Central memory CD8-positive, alpha-beta T cell (primary cell): ENCODE measurements at places on chromosomes 4 and X.

GRCh38 chr4:17283832-17284231 lies 228.1 kb downstream of the QDPR start:
- no peak for DNase-seq

DNA sequence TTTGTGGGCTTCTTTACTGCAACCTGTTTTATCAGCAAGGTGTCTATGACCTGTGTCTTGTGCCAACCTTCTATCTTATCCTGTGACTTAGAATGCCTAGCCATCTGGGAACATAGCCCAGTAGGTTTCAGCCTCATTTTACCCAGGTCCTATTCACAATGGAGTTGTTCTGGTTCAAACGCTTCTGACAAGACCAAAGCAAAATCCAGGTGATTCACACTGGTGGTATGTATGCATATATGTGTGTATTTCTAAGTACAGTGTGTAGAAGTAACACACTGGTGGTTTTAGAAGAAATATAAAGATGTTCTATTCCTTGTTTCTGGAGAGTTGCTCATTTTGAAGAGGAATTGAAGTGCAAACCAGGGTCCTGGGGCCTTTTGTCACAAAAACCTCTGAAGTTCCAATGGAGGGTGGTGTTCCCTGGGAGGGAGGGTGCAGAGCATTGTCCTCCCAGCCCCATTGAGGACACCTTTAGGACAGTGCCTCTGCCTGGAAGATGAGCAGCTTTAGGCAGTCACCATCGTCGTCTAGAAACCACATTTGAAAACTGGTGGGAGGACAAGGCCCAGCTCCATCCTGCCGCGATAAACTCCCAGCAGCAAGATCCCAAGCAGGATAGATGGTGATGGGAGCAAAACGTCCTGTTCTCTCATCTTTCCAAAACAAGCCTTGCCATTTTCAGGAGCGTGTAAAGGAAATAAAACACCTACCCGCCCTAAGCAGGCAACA lies 191.4 kb downstream of the TSPAN5 start:
- no peak for DNase-seq

DNA sequence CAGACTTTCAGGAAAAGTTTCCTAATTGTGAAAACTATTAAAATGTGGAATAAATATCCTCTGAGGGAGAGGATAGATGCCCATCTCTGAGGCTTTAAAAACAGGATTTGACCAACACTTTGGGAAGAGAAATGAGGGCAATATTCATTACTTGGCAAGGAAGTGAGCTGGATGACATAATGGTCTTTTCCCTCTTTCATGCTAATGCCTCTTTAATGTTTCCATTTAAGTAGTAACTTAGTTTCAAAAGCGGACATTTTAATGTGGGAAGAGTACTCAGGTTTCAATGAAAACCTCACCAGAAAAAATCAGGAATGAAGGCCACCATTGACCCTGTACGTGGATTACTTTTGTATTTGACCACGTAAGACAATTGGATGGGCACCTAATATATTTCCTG lies 503.3 kb downstream of the ANKRD50 start:
- no peak for DNase-seq

DNA sequence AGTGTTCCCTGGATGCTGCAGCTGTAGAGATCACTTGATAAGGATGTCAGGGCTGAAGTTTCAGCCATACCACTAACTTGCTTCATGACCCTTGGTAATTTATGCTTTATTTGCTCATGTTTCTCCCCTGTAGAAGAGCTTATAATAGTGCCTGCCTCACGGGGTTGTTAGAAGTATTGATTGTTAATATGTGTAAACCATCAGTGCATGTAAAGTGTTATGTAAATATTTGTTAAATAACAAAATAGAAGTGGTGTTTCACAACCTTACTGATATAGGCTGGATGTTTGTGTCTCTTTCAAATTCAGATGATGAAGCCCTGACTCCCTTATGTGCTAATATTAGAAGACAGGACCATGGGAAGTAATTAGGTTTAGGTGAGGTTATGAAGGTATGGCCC lies 1.5 kb upstream of the CXCL2 start:
- DNase-seq = no peak

- DNase-seq = no peak
These were observed 37.2 kb upstream of the BDH2 start for GRCh38 chr4:103136671-103137445.

- DNase-seq = no peak
These were observed 9.7 kb upstream of the RHOXF1 start for GRCh38 chrX:120125444-120125843.

- no peak for DNase-seq
These were observed 37.3 kb downstream of the SLIT2 start for GRCh38 chr4:20288846-20289512.

DNA sequence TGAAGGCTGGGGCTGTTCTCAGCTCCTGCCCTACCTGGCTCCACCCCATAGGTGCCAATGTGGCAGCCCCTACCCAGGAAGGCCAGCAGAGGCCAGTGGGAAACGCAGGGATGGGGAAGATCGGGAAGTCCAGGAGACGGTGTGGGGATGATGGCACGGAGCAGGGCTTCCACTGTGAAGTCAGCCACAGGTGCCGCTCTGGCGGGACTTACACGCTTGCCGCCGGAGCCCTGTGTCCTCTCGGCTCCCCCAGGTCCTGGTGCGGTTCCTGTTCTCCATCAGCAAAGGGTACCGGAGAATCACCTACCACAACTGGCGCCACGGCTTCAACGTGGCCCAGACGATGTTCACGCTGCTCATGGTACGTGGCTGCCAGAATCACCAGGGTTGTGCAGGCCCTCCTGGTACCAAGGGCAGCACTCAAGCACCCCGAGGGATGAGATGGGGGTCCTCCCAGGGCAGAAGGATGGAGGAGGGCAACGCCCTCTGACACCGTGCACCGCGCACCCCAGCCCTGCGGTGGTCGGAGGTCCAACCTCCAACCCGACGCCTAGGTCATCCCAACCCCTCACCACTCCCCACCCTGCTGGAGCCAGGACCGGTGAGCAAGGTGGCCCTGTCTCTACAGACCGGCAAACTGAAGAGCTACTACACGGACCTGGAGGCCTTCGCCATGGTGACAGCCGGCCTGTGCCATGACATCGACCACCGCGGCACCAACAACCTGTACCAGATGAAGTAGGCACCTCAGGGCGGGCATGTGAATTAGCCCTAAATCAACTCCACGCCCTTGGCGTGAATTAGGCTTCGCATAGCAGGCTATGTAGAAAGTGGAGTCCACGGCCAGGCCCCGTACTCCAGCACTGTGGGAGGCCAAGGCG lies 12.0 kb downstream of the ATP5ME start:
- DNase-seq = no peak

DNA sequence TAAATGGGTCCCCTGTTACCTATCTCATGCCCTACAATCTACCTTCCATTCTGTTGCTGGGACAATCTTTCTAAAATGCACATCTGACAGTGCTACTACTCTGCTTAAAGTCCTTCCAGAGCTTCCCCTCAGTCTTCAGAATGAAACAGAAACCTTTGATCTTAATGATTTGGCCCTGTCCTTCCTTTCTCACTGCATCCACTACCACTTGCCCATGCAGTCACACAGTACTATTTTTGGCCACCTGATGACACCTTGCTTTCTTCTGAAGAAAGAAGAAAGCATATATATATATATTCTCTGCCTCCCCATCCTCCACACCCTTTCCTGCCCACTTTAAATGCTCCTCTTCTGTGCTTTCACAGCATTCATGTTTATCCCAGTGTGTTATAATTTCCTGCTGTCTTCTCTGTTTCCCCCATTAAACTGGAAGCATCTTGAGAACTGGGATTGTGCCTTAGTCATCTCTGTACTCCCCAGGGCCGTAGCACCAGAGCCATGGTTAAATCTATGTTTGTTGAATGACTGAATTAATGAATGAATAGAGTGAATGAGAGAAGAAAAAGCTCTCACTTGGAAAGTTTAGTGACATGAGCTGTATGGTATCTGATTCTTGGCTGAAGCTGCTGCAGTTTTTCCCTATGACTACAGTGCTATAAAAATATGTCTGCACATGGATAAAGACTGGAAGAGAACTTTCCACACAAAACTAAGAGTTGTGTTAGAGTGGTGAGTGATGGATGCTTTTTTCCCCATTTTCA lies 56.2 kb downstream of the RTL9 start:
- DNase-seq = no peak

DNA sequence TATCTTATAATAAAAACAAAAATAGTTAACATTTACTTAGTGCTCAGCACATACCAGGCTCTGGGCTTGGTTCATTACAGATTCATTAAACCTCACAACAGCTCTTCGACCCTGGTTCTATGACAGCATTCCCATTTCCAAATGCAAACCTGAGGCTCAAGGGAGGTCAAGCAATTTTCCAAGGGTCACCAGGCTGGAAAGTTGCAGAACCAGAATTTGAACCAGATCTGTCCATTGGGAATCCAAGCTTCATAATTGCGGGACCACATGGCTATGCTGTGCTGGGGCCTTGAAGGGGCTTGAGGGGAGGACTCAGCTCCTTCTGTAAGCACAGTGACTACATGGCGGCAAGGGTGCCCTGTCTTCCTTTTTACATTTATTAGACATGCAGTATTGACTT lies 197.3 kb upstream of the LNX1 start:
- DNase-seq = no peak

DNA sequence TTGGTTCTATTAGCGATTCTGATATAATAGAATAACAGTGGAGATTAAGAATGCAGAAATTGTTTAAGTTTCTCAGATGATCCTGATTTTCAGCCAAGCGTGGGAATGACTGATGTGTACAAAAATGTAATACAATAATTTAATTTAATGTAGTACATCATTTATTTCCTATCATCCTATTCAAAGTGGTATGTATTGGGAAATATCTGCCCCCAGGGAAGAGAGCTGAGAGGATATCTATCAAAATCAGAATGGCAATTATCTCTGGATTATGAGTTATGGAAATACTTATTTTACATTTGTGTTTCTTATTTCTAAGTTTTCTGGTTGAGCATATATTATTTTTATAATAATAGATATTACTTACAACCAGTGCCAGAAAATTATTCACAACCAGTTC lies 3.9 kb downstream of the FABP2 start:
- no peak for DNase-seq

- no peak for DNase-seq
These were observed 100.8 kb upstream of the EOLA2 start for GRCh38 chrX:150038986-150039599.

- DNase-seq = no peak
These were observed 66.5 kb upstream of the MAGEB18 start for GRCh38 chrX:26071618-26072017.

DNA sequence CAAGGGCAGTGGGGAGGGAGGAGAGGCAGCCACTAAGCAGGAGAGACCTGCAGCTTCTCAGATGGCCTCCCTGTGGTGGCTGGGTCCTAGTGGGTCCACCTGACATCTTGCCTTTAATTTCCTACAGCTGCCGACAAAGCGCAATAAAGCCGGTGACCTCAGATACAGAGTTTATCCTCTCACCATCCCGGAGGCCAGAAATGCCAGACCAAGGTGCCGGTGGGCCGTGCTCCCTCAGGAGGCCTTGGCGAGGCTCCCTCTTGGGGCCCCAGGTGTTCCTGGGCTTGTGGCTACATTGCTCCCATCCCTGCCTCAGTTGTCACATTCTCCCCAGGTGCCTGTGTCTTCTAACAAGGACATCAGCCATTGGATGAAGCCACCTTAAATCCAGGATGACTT lies 103.0 kb downstream of the ADRA2C start:
- no peak for DNase-seq

GRCh38 chrX:46624090-46624786 lies 50.7 kb downstream of the CHST7 start:
- DNase-seq = no peak

DNA sequence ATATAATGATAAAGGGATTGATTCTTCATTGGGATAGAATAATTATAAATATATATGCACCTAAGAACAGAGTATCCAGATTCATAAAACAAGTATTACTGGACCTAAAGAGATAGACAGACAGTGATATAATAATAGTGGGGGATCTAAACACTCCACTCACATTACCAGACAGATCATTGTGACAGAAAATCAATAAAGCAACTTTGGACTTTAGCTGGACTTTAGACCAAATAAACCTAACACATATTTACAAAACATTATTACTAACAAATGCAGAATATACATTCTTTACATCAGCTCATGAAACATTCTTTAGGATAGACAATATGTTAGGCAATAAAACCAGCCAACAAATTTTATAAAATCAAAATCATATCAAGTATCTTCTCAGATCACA lies 14.6 kb downstream of the AGTR2 start:
- DNase-seq = no peak

DNA sequence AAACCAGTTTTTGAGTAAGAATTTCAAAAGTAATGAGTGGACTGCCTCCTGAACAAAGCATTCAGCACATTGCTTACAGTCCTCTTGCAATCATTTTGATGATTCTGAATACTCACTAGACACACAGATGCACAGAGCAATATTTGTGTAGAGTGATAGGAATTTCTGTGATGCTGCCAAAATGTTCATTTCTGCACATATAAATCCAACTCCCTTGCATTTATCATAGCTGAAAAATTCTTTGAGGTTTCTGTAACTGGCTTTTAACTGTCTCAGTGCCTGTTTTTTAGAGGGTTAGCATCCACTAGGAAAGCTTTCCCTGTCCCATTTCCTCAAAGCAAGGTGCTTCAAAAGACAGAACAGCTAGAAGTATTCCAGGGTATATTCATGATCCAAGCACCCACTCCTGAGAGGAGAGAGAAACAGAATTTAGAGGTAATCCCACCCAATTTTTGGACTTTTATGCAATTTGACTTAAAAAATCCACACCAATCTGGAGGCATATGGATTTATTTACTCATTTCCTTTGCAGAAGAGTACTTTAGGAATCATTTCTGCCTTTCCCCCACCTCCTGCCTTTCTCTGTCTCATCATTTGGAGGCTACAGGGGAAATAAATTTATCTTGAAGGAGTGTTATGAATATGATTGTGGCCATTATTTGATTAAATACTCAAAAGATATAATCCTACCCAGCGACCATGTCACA lies 234.5 kb upstream of the SLIT2 start:
- no peak for DNase-seq

- no peak for DNase-seq
These were observed 120.4 kb downstream of the NSUN7 start for GRCh38 chr4:40870150-40870549.

DNA sequence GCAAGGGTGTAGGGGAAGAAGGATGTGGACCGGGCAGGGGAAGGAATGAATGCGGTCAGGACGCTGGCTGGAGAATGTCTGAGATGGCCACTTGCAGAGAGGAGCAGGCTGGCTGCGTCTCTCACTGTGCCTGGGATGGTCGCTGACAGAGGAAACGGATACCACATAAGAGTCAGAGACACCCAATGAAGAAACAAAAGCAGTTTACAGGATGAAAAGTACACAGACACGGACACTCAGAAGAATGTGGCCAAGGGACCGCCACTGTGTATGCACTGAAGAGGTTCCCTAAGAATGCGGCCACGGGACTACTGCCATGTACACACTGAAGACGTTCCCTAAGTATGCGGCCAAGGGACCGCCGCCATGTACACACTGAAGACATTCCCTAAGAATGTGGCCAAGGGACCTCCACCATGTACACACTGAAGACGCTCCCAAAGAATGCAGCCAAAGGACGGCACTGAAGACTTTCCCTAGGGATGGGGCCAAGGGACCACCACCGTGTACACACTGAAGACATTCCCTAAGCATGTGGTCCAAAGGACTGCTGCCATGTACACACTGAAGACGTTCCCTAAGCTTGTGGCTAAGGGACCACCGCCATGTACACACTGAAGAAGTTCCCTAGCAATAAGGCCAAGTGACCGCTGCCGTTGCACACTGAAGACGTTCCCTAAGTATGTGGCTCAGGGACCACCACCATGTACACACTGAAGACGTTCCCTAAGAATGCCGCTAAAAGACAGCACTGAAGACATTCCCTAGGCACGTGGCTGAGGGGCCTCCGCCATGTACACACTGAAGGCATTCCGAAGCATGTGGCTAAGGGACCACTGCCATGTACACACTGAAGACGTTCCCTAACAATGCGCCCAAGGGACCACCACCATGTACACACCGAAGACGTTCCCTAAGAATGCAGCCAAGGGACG lies 32.2 kb downstream of the DHRSX start:
- no peak for DNase-seq
